Jurkat, Clone E6-1 (cell line): ENCODE measurements at places on chromosomes 12 and 14.

DNA sequence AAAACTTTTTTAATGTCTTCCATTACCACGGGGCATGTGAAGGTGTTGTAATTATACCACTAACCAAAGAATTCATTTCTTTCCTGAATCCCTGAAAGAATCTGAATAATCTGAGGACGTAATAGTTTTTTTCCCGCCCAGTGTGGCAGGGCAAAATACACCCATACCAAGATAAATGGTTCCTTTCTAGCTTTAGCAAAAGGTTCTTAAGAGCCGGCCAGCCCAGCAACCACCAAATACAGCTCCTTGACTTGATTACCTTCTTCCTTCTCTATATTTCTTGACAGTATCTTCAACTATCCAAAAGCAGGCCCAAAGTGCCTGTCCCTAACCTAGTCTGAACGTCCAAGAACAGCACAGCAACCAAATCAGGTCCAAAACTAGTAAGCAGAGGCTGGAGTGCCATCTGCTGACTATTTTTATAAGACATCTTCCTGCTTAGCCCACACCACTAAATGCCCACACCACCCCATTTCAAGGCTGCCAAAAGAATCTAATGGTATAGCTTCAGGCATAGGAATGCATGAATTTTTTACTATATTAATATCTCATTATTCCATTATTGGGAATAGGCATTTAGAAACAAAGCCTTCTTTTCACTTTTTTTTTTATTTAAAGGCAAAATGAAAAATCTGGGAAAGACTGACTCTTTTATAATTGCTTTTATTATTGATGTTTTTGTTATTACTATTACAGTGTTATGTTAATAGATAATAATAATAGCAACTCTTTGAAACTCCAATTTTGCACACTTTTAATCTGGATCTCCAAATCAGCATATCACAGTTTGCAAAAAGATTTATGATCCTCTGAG lies 524.4 kb downstream of the MED13L start:
- peak; percentile 26 for DNase-seq

GRCh38 chr12:116068853-116069252 lies 208.6 kb downstream of the MED13L start:
- no peak for DNase-seq

GRCh38 chr14:71588028-71588427 lies 344.2 kb upstream of the RGS6 start:
- DNase-seq = no peak

- no peak for DNase-seq
Measured at GRCh38 chr14:104126753-104127152, 11.6 kb upstream of the KIF26A start.

GRCh38 chr12:62907078-62907477 lies 27.9 kb downstream of the PPM1H start:
- DNase-seq = no peak

- no peak for DNase-seq
Measured at GRCh38 chr12:124481772-124482566, 85.4 kb downstream of the NCOR2 start.

- no peak for DNase-seq
Measured at GRCh38 chr12:96457191-96457930, 32.0 kb upstream of the CFAP54 start.

GRCh38 chr12:7042842-7043241 lies 17.7 kb upstream of the C1S start:
- DNase-seq = peak; percentile 32

DNA sequence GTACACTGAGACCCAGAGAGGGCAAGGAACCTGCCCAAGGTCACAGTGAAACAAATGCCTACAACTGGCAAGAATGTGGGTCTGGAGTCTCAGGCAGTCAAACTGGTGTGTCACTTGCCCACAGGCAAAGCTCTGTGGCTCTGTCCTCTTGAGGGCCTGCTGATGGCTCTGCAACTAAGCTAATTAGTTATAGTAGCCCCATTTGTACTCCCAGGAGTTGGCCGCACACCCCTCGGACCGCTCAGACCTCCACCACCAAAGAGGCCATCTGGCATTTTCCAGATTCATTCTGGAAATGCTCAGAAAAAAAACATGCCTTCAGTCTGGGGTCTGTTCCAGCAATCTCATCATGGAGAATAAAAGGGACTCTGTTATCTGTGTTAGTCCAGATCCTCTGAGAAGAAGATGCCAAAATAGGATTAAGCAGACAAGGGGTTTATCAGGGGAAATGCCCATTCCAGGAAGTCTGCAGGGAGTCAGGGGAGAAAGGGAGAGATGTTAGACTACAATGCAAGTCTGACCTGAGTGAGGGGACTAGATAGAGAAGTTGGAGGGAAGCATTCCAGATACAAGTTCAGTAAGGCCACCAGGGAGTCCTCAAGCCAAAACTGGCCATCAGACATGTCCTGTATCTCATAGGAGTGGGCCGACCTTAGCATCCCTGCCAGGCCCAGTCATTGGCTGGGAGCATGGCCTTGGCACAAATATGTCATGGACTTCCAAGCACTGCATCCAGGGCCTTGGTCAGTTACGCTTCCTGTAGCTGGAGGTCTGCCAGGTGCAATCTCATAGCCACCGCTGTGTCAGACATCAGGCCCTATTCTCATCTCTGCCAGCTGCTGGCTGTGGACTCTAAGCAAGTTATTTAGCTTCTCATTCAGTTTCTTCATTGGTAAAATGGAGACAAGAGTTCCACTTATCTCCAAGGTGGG lies 15.4 kb upstream of the OAS1 start:
- no peak for DNase-seq

DNA sequence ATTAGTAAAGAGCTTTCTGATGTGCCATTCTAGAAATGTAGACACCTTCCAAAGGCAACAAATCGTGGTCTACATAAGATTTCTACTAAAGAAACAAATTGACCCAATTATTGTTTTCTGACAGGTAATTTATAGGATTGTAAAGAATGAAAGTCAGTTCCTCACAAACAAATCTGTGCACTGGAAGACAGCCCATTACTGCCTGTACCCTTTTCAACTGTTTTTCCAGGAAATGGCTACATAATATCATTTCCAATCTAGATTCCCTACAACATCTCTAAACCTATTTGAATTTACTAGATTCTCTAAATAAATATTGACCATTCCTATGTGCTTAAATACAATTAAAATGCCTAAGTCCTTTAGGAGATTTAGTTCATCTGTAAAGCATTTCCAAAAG lies 939.1 kb downstream of the FSCB start:
- no peak for DNase-seq
